Activated CD4-positive, alpha-beta T cell treated with anti-CD3 and anti-CD28 coated beads for 24 hours (primary cell): ENCODE measurements at places on chromosomes 5 and 9.

DNA sequence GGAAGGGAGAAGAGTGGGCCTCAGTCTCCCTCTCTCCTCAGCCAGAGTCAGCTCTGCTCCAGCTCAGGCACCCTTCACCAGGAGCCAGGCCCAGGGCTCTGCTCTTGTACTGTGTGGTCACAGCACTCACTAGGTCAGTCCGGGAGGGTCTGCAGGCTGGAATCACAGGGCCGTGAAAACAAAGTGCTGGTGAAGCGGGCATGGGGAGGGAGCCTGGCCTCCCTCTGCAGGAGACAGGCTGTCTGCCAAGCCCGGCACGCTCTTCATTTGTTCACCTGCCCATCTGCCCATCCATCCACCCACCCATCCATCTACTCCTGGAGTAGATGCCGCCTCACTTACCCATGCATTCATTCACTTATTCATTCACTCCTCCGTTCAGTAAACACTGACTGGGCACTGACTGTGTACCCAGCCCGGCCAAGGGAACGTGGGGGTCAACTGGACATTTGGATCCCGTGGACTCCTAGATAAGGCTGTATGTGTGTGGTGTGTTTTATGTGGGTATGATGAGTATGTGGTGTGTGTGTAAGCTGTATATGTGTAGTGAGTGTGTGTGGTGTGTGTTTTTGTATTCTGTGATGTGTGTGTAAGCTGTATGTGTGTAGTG, 3.6 kb downstream of the SPAAR start:
- DNase-seq = no peak

DNA sequence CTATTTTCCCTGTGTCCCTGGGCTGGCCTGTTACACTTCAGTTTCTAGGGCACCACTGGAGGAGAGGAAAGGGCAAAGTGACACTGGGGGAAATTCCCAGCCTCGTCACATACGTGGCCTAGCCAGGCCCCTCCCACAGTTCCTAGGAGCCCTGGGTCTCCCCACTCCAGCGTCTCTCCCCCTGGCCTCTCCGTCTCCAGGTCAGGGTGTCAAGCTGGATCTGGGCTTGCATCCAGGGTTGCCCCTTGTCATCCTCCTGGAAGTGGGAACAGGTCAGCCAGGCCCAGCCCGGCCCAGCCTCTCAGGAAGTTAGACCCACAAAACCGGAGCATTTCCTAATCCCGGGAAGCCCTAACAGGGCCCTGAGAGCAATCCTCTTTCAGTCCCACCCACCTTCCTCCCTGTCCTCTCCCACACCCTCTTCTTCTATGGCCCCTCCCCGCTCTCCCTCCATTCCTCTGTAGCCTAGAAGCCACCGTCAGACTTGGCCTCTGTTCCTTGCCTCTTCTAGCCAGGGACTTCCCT, 4.7 kb upstream of the TNIP1 start:
- DNase-seq = no peak

DNA sequence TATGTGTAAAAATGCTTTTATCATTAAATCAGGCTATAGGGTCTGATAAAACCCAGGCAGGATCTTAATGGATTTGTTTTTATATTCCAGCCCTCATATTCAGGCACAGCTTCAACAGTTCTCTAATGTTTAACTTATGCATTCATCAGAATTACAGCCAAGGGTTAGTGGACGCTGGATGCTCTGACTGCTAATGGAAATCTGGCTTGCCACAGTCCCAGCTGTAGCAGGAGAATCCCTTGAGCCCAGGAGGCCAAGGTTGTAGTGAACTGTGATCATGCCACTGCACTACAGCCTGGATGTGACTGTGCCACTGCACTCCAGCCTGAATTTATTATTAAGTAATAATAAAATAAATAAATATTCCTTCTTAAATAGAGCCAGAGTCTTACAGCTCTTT, 98.0 kb downstream of the SLC25A46 start:
- no peak for DNase-seq

GRCh38 chr9:4138180-4138579, 161.7 kb downstream of the GLIS3 start:
- DNase-seq = no peak

DNA sequence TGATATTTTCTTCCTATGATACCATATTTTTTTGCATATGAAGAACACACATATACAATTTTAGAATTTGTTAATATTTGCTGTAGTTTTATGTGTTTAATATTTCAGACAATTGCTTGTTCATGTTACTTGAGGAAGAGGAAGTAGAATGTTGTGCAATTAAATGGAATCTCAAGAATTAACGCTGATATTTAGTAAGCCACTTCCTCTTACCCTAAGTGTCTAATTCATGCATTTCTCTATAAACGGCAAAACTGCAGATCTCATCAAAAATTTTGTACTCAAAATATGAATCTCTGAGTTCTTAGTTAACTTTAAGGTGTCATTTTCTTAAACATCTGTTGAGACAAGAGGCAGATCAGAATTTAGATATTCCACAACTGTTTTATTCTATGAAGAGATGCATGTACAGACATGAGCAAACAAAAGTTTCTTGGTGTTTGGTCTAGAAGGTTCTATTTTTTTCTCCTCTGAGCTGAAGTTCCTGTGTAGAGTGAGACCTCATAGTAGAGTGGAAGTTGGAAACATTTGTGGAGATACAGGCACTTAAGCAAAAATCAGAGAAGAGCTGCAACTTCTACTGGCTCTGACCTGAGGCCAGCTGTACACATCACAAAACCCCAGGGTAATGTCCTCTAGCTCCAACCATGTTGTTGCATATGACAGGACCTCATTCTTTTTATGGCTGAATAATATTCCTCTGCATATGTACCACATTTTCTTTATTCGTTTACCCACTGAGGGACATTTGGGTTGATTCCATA, 16.6 kb upstream of the TGFBI start:
- DNase-seq = no peak

DNA sequence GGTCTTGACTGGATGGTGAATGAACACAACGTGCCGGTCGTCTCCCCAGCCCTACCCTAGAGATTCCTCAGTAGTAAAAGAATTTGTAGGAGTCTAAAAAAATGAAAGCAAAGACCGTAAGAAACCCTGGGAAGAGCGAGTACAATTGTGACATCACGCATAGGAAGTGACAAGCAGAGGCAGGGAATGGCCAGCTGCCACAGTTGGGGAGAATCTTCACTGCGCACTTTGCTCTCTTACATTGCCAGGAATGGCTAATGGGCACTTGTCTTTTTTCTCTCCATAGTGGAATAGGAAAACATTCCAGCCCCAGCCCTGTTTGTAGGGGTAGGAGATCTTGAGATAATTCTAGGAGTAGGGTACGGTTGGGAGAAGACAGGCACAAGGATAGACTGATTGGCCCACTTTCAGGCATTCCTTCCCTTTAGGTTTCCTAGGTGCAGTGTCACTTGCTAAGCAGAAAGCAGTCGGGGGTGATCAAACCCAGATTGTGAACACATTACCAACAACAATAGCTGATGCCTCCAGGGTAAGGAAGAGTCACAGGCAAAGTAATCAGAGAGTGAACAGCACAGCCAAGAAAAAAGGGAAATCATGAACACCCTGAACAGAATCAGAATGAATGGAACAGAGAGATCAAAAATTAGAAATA, 302.7 kb downstream of the MAN2A1 start:
- DNase-seq = no peak

- DNase-seq = no peak
Measured at GRCh38 chr9:30198463-30199309, 2185.8 kb upstream of the ACO1 start.
